ACHN (cell line): ENCODE measurements at places on chromosomes 13 and 19.

DNA sequence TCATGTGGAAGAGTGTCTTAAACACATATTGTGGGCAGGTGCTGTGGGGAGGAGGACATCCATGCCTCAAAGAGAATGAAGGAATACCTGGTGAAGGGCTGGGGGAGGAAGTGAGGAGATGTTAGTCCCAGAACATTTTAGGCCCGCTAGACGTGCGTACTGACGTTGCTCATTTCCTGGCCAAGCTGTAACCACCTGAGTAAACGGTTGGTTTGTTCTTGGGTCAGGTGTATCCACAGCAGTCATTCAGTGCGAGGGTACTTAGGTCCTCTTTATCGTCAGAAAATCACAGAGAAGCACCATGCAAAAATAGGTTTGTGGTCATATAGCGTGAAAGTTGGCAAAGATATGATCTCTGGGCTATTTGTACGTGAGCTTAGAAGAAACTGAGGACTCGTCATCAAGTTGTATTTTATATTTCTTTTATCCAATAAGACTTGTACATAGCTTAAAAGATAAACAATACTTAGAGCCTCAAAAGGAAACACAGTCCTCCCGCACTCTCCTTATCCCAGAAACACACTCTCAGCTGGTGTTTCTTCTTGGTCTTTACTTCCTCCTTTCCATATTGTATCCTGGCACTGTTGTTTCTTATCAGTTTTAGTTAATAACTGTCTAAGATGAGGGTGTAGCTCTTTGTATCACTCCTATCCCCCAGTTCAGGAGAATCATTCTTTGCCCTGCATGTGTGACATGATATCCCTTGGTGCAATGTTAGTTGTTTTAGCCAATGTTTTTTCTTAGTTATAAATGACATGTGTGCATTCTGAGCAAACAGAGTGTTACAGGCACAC is 52.0 kb downstream of the ARHGEF7 start:
- DNase-seq = no peak

DNA sequence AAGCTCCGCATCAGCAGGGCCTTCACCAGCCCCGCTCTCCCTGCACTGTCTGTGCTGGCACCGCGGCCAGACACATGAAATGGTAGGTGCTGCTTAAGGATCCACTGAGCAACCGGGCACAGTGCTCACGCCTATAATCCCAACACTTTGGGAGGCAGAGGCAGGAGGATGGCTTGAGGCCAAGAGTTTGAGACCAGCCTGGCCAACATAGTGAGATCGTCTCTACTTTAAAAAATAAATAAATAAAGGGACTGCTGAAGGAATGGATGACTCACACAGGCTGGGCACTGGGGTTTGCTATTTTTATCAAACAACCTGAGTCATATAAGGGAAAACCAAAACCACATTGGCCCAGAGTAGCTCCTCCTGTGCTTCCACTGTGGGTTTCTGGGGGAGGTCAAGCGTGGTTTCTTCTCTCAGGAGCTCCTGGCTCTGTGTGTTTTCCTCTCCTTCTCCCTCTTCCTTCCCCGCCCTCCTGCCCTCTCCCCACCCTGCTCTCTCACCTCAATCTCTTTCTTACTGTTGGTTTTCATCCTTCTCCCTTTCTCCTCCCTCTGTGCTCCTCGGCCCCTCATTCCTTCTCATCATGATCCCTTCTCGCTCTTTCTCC is 21.3 kb downstream of the VRK3 start:
- peak; percentile 94 for DNase-seq

GRCh38 chr13:49214917-49215376 is 5.2 kb upstream of the MLNR start:
- DNase-seq = no peak

DNA sequence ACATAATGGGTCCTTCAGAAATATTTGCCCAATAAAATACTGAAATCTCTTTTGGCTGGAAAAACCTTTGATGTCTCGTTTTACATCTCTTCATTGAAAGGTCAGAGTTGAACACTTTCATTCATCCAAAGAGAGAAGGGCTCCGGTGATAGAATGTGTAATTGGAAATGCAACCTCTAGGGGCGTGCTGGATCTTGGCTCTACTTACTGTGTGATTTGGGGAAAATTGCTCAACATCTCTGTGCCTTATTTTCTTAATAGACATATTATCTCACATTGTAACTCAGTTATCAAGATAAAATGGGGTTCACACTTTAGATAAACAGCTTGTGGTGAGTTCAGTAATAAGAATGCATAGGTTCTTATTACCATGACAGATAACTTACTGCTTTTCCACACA is 1444.1 kb downstream of the SLITRK5 start:
- DNase-seq = no peak

DNA sequence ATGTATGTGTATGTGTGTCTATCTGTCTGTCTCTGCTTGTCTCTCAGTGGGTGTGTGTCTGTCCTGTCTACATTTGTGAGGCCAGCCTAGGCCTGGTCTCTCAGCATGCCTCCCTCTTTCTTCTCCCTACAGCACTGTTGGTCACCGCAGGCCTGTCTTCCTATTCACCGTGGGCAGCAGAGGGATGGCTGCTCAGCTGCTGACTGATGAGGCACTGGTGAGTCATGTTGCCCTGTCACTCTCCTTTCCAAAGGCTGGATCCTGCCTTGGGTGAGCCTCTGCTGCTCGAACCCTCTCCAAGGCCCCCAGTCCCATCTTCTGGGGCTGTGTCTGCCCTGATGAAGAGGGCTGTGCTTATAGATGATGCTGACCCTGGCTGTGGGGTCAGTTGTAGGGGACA is 6.3 kb downstream of the ZNF71 start:
- no peak for DNase-seq

DNA sequence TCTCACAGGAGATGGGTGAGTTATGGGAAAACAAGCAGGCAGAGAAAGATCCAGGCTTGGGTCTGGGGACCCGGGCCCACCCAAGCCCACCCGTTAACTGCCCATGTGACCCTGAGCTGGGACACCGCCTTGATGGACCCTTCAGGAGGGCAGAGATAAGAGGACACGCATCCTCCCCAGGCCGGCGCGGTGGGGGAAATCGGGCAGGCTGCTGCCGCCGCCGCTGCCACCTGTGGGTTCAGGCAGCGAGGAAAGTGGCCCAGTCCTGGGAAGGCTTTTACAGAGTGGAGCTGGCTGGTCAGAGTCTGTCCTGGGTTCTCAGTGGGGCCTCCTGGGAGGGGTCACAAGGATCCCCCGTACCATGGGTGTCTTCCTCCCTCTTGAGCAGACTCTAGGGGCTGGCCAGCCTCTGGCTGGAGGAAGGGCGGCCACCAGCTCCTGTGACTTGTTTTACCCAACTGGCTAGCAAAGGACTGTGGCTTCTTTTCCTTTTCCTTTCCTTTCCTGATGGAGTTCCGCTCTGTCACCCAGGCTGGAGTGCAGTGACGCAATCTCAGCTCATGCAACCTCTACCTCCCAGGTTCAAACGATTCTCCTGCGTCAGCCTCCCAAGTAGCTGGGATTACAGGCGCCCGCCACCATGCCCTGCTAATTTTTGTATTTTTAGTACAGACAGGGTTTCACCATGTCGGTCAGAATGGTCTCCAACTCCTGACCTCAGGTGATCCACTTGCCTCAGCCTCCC is 155.4 kb downstream of the KDM4B start:
- DNase-seq = no peak

GRCh38 chr19:33604651-33605050 is 17.1 kb upstream of the CHST8 start:
- no peak for DNase-seq

DNA sequence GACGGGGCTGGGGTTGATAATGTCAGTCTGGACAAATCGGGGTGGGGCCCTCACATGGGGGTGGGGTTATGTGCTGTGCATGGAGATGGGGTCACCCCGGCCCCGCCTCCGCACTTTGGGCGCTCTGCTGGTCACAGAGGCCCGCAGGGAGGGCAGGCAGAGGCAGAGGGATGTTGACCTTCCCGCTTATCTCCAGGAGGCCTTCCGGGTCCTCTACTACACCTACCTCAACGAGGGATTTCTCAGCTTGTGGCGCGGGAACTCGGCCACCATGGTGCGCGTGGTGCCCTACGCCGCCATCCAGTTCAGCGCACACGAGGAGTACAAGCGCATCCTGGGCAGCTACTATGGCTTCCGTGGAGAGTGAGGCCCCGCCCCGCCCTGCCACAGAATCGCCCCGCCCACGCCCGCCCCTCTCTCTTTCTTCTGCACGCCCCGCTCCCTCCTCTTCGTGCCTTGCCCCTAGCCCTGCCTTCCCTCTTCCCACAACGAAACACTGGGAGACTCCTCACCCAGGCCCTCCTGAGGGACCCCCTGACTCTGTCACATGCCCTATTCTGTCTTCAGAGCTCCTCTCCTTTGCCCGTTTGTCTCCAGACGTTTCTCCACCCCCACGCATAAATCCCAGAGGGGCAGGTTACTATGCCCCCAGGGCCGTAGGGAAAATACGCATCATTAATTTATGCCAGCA is 32.8 kb downstream of the TMEM161A start:
- no peak for DNase-seq

- no peak for DNase-seq
These were observed 13.5 kb upstream of the ZNF563 start for GRCh38 chr19:12346896-12347295.

DNA sequence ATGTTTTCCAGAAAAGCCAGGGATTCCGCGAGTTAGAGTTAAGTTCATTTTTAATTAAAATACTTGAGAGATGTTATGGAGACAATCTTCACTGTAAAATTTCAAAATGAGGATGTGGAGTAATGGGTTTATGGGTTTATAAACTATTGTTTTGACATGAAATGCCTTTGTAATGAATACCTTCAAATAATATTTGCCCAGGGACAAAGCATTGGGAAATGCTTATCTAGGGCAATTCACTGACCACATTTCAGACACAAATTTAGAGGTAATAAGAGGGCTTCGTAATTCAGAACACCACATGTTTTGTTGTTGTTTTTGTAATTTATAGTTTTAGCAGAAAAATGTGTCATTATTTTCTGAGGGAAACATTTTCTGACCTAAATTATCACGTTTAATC is 241.1 kb upstream of the ATXN8OS start:
- no peak for DNase-seq

DNA sequence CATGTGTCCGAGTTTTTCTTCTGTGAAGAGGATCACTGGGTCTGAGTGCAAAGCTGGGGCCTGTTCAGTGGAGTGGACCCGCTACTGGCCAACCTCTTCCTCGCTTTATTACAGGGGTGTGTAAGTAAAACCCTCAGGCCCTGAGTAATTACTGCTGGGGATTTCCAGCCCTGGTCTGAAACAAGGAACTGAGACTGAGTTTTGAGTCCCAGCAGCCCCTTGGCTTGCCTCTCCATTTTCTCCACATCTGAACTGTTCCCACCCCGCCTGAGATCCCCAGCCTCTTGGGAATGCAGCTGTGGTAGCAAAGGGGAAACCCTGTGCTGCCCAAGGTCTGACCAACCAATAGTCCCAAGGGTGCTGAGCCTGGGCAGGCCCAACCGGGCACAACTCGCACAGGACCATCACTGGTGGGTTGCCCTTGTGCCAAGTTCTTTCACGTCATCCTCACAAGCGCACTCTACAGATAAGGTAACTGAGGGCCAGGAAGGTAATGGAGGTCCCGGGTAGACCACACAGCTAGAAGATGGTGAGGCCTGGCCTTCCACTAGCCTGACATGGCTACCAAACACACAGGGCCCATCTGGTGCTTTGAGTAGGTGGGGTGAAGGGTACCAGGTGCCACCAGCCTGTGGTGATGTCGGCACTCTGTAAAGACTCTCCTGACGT is 13.7 kb upstream of the SLC35E1 start:
- DNase-seq = no peak

- no peak for DNase-seq
These were observed 12.6 kb downstream of the MPHOSPH8 start for GRCh38 chr13:19646063-19646462.
